Thoracic aorta (tissue), 2 donors: ENCODE measurements at places on chromosomes 6 and 20. TPM values are rescaled to one million over a fixed set of nuclear protein-coding genes. Genes with fewer than 3 reads are reported as not detected.

The RNF5 gene
- total RNA-seq: 68.4 TPM

DNA sequence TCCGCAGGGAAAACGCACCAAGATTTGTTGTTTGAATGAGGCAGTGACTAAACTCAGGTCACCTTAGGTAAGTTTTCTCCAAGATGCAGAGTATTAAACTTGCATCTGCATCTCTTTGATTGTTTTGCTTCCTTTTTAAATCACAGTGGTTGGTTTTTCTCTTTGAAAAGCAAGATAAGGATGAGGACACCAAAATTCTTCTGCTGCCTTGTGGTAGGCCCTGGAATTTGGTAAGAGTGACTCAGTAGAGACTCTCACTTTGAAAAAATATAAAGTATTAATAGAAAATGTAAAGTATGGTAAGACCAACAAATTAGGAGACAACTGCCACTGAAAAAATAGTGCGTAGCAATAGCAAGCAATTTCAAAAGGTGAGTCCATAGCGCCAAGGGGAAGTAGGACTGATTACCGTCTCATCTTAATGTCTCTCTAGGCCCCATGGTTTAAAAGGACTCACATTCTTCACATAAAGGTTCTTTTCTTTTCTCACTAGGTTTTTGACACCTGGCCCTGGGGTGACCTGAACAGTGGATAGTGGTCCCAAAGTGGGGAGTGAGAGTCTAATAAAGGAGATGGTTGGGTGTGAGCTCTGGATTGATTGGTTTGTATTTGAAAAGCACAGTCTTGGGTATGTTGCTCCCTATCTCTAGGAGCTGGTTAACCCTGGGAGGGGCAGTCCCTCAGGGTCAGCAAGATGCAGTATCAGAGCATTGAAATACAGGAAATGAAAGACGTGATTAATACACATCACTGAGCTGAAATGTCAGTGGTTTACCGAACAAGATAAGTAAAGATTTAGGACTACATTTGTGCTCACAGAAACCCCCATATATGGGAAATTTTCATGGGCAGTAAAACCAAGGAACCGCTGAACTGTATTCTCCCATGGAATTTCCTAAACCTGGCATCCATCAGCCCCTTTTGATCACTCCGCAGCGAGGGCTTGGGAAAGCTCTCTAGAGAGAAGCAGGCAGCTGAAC lies 221.2 kb downstream of the SLC24A3 start:
- no peak for DNase-seq

- no peak for DNase-seq
Observed at GRCh38 chr6:89640804-89641203, 2.3 kb upstream of the LYRM2 start.

DNA sequence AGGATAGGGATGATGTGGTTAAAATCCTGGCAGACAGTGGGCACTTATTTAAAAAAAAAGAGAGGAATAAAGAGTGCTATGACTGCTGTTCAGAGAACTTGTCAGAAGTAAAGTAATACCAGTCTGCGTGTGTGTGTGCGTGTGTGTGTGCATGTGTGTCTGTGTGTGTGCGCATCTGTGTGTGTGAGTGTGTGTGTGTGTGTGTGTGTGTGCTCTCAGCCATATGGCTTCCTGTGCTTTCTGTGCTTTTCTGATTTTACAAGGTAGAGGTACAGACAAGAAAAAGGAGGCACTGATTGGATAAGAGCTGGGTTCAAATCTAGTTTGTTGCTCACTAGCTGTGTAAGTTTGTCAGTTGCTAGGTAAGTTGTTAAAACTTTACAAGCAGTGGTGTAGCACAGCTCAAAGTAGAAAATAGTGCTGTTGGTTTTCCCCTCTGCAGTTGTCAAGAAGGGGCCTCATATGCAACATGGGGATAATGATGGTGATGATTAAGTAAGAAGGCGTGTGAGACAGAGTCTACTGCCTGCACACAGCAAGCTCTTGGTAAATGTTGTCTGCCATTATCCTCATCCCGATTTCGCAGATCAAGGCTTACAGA lies 155.3 kb upstream of the ZNF217 start:
- DNase-seq: no peak

GRCh38 chr6:139706912-139707311 lies 332.5 kb upstream of the CITED2 start:
- DNase-seq: no peak

The ATP9A gene
- 54.4 TPM for total RNA-seq

DNA sequence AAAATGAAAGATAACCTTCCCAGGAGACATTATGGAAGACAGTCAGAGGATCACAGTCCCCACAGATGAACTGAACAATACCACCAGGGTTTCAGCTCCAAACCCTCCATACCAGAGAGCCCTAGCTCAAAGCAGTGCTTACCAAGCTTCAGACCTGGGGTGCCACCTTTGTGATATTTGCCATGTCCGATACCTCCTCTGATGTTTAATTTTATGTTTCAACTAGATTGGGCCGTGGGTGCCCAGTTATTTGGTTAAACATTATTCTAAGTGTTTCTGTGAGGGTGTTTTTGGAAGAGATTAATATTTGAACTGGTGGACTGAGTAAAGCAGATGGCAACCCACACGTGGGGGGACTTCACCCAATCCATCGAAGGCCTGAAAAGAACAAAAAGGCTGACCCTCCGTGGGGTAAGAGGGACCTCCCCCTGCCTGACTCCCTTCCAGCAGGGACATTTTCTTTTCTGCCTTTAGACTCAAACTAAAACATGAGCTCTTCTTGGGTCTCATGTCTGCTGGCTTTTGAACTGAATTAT lies 11.8 kb downstream of the SCML4 start:
- no peak for DNase-seq

GRCh38 chr6:135830452-135830881 lies 21.0 kb upstream of the PDE7B start:
- no peak for DNase-seq

The GSTA2 gene
- not detected for total RNA-seq

The CST1 gene
- not detected for total RNA-seq

GRCh38 chr6:157307661-157308060 lies 15.7 kb downstream of the TMEM242 start:
- DNase-seq: no peak

DNA sequence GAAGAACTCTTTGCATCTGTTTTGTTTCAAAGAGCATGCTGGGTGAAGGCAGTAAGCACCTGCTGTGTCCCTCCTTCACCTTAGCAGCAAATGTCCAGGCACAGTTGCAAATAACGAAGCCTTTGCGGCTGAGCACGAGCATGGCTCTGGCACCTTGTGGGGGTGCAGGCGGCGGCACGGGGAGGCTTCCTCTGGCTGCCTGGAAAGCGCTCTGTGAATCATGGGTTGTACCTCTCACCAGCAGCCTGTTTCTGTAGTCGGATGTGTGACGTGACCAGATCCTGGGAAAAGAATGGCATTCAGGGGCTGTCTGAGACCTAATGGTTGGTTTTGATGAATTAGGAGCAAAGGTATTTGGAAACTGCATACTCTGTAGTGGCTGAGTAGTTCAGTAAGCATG lies 144.8 kb downstream of the DTNBP1 start:
- no peak for DNase-seq

DNA sequence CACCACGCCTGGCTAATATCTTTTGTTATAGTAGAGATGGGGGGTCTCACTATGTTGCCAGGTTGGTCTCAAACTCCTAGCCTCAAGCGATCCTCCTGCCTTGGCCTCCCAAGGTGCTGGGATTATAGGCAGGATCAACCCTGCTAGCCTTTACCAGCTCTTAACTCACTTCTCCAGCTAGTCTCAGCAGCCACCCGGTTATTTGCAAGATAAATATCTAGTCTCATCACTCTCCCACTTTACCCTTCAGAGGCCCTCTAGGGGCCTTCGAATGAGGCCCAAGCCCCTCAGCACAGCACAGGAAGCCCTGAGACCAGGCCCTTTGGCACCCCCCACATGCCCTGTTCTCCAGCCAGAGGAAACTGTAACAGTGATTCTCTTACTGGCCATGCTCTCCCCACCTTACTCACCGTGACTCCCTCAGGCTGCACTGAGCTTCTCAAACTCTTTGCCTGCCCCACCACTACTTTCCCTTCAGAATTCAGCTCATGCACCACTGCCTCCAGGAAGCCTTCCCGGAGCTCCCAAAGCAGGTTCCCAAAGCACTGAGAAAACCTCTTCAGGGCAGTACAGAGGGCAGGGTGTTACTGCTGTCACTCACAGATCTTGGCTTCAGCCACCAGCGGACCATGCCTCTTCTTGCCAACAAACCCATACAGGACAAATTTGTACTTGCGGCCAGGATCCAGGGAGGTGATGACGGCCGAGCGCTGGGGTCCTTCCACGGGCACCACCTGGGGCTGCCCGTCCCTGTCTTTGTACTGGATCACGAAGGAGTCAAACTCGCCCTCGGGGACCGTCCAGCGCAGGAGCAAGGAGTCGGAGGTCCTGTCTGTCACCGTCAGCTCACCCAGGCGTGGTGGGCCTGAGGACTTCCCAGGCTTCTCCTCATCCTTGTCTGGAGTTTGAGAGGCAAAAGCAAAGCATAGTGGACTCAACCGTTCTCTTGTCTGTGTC lies 25.0 kb downstream of the TNXB start:
- no peak for DNase-seq

The SLC52A3 gene
- 1.5 TPM for total RNA-seq

The MAS1L gene
- not detected for total RNA-seq

The RIPPLY2 gene
- total RNA-seq: not detected

- DNase-seq: no peak
Observed at GRCh38 chr6:51992876-51993275, 94.5 kb downstream of the PKHD1 start.

GRCh38 chr6:40936818-40937251 lies 102.2 kb downstream of the UNC5CL start:
- no peak for DNase-seq

- DNase-seq: no peak
Observed at GRCh38 chr6:122673343-122673961, 63.2 kb downstream of the PKIB start.

GRCh38 chr20:16761305-16761829 lies 13.2 kb downstream of the OTOR start:
- DNase-seq: no peak

The ME1 gene
- total RNA-seq: 13.8 TPM

The DNAH8 gene
- 0.14 TPM for total RNA-seq

DNA sequence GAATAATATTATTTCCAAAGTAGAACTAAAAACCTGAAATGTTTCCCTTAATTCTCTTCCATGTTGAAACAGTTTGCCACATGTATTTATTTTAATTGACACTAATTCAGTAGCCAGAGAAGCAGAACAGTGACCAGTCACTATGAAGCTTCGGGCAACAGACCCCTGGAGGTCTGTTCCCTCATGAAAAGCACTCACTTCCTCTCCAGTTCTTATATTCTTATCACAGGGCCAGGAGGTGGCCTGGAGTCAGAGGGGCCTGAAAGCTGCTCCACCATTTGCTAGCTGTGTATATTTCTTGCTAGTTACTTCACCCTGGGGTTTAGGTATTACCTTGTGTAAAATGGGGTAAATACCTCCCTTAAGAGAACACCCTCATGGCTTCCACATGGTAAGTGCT lies 49.1 kb downstream of the MAP7 start:
- no peak for DNase-seq

The OPN5 gene
- not detected for total RNA-seq

GRCh38 chr20:18267815-18268214 lies 20.5 kb upstream of the ZNF133 start:
- DNase-seq: no peak

The STK4 gene
- 47.9 TPM for total RNA-seq

- no peak for DNase-seq
Observed at GRCh38 chr6:135658481-135658880, 160.9 kb upstream of the AHI1 start.

The FAM50B gene
- total RNA-seq: 12.4 TPM

The OXT gene
- not detected for total RNA-seq

The C6orf15 gene
- not detected for total RNA-seq

DNA sequence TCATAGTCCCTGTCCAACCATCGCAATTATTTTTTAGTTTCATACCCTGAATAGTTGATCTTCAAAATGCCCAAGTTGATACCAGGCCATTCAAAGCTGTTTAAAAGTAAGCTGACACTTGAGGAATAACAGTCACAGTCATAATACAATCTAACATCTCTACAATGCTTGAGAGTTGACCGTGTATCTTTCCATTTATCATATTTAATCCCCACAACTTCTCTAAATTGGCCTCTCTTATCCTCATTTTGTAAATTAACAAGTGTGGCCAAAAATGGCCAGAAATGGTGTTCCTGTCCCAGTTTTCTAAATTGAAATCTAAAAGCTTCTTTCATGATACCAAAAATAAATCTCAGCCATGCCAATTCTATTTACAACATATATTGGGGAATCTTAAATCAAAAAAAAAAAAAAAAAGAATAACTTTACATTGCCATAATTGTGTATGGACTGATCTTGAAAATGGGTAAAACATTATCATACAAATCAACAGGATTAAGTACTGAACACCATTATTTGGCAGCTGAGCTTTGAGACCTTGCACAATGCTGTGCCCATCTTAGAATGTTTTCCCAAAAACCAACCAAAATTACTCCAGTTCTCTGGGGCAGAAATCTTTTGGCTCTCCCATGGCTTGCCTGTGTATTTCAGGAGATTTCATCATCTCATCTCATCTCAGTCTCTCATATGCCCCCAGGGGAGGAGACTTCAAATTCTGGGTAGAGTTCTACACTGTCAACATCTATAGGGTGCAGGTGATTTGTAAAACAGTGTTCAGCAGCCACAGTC lies 448.7 kb upstream of the JARID2 start:
- DNase-seq: no peak
